NCI-H524 treated with DMSO at 0.1 percent for 48 hours (cell line): ENCODE measurements at places on chromosomes 13 and 19.

- DNase-seq: no peak
These were observed 1.1 kb downstream of the PSENEN start for GRCh38 chr19:35746531-35746930.

DNA sequence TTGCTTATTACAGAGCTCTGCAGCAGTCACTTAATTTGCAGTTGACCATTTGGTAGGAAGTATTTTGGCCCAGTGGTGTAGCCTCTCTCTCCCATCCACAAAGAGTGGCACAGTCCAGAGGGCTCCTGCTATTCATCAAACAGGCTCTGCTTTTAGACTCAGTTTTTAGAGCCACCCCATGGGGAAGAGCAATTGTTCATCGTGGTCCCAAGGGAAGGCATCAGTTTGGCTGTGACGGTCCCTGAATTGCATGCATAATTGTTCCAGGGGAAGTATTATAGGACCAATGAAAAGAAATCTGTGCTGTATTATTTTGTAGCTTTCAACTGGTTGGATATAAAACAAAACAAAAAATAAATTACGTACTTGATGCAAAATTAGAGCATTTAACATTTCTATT is 799.0 kb downstream of the DACH1 start:
- DNase-seq: no peak

- no peak for DNase-seq
These were observed 365.4 kb downstream of the NDFIP2 start for GRCh38 chr13:79846386-79846785.

GRCh38 chr19:53389978-53390377 is 5.0 kb upstream of the ZNF765 start:
- DNase-seq: no peak

- DNase-seq: no peak
These were observed 5.9 kb upstream of the GRAMD1A start for GRCh38 chr19:34994286-34994642.

- peak; percentile 54 for DNase-seq
These were observed 5.4 kb downstream of the RNU6-9 start for GRCh38 chr19:898663-899062.

DNA sequence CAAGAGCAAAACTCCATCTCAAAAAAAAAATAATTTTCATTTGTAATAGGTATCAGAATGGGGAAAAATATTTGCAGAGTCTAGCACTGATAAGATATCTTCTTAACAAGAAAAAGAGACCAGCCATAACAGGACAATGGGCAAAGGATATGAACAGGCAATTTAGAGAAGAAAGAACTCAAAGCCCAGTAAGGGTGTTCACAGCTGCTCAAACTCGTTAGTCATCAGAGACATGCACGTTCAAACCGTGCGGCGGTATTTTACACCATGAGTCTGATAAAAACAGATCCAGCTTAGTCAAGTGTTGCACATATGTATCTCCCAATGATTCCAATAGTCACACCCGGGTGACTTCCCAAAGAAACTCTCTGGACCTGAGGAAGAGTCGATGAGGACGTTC is 13.7 kb upstream of the NCCRP1 start:
- DNase-seq: no peak

- no peak for DNase-seq
These were observed 81.1 kb downstream of the UFM1 start for GRCh38 chr13:38430796-38431195.

GRCh38 chr13:47865883-47866282 is 135.2 kb downstream of the SUCLA2 start:
- no peak for DNase-seq

- DNase-seq: no peak
These were observed 3.0 kb upstream of the NAA16 start for GRCh38 chr13:41307884-41308640.

GRCh38 chr13:66482836-66483235 is 747.3 kb downstream of the PCDH9 start:
- DNase-seq: no peak

- no peak for DNase-seq
These were observed 22.9 kb downstream of the COG3 start for GRCh38 chr13:45487604-45488003.

DNA sequence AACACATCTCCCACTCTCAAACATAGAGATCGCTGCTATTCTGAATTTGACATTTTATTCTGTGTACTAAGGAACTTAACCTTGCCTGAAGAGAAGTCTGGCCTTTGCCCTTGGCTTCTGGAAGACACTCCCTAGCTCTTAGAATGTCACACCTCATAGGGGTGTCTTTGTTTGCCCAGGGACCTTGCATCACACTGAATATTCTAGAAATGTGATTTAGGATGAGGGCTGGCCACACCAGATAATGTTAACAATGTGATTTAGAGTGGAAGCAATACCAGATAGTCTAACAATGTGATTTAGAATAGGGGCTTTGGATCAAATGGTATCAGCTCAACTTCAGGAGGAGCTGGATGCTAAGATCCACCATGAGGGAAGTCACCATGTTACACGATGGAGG is 6.6 kb downstream of the SIGLECL1 start:
- DNase-seq: no peak

GRCh38 chr19:12984683-12985048 is 10.6 kb upstream of the NFIX start:
- peak; percentile 23 for DNase-seq

GRCh38 chr13:29020314-29020713 is 200.2 kb downstream of the MTUS2 start:
- DNase-seq: no peak

GRCh38 chr19:46299695-46300094 is 2.9 kb downstream of the HIF3A start:
- DNase-seq: no peak

- no peak for DNase-seq
These were observed 2.6 kb downstream of the FGF9 start for GRCh38 chr13:21673539-21673788.

GRCh38 chr13:73090823-73091187 is 32.0 kb downstream of the KLF5 start:
- DNase-seq: no peak

- no peak for DNase-seq
These were observed 112.4 kb downstream of the NUFIP1 start for GRCh38 chr13:44876782-44877324.

GRCh38 chr19:46524308-46524707 is 28.6 kb upstream of the PNMA8B start:
- DNase-seq: no peak

DNA sequence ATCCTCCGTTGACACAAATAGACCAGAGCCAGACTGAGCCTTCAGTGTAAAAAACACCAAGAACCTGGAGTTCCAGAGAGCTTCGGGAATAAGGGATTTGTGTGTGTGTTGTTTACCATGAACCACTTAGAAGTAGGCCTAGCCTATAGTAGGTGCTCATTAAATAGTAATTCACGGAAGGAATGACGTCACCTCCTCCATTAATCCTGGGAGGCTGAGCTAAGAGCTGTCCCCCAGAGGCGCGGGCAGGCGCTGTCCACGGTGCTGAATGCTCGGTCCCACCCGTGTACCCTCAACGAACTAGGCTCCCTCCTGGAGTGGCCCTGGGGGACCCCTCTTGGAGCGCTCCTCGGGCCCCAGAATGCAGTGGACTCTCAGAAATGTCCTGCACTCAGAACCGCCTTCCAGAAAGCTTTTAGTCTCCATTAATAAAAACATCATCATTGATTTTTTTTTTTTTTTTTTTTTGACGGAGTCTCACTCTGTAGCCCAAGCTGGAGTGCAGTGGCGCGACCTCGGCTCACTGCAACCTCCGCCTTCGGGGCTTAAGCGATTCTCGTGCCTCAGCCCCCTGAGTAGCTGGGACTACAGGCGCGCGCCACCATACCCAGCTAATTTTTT is 6.5 kb downstream of the UNC13A start:
- DNase-seq: no peak

DNA sequence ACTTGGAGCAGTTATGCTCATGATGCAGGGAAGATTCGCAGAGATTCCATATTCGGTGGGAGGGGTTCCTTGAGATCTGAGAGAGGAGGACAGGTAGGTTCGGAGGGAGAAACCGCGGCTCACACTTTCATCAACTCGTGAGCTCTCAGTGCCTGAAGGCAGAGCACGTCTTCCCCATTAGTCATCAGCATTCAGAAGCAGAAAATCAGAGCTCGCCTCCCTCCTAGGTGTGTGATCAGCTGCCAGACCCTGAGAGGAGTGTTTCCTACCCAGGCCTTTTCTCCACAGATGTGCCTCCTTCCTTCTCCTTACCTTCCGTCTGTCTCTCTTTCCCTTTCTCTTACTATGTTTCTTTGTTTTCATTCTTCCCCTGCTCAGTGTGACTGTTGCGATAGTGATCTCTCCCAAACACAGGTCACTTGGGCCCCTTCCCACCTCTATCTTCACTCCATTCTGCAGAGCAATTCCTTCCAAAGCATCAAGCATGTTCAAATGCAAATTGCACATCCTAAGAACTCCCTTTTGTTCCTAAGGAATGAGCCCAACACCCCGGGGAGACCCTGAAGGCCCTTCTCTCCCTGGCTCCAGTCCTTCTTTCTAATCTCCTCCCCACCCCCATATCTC is 389.5 kb downstream of the UQCRFS1 start:
- DNase-seq: no peak

- DNase-seq: peak; percentile 96
These were observed at the start of gene COX6B1 for GRCh38 chr19:35648017-35648961. Gene COX6B1, plus strand, starts transcription at chr19:35648323. Its CDS starts 2,921 bp downstream, at chr19:35651244.

- DNase-seq: no peak
These were observed at the start of gene RGS9BP for GRCh38 chr19:32675720-32676185. Gene RGS9BP, plus strand, starts transcription at chr19:32675848. Its CDS starts 416 bp downstream, at chr19:32676264.

DNA sequence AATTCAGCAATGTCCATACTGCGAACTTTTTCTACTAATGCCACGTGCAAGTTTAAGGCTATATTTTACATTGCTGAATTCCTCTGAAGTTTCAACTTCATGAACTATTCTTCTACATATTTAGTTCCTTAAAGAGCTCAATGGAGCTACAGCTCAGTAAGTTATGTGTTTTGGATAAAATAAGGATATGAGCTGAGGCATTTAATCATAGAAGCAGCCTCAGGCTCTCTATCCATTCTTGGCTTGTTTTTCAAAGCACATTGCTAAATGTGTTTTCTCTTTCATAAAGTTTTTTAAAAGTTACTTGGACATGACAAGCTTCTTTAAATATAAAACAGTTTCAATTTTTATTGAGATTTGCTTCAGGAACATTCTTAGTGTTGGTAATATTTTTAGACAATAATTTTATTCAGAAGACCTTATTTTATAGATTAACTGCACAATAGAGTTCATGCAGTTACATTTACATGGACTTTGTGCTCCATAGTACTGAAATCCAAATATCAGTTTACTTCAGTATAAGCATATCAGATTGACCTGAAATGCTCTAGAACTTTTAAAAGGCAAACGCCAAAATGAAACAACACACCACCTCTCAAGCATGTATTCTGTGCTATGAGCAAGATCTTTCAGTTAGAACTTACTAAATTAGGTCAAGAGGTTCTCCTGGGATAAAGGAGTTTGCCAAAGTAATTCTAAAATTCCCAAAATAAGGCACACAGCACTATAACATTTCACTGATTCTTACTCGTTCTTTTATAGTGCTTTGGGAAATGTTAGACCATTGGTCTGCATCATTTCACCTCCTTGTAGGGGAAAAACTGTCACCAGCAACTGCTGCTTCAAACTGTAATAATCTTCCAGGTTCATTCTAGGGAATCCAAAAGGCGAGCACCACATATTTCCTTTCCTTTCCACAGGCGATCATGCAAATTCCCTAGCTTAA is 275.5 kb downstream of the ENOX1 start:
- DNase-seq: no peak

DNA sequence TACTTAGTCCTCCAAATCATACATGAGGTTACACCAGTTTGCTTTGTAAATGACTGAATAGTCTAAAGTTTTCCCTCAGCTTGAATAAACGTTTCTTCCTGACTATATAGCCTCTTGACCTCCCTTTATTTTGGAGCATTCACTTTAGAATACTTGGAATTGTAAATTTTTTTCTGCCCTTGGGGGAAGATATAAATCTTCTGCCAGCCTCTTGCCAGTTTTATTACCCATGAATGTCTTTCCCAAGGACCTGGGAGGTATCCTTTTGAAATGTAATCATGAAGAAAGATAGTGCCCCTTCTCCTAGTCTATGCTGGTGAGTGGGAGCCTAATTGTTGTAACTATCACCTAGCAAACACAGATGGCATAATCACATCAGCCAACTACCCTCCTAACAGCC is 2033.9 kb upstream of the PCDH20 start:
- DNase-seq: no peak

GRCh38 chr13:111090169-111090568 is 24.9 kb upstream of the ARHGEF7 start:
- DNase-seq: no peak

GRCh38 chr19:35142606-35143230 is 337 bp upstream of the FXYD7 start:
- no peak for DNase-seq

GRCh38 chr19:46944918-46945628 is 74.6 kb upstream of the NPAS1 start:
- peak; percentile 34 for DNase-seq

- no peak for DNase-seq
These were observed 654 bp downstream of the CEP89 start for GRCh38 chr19:32971012-32971595.

DNA sequence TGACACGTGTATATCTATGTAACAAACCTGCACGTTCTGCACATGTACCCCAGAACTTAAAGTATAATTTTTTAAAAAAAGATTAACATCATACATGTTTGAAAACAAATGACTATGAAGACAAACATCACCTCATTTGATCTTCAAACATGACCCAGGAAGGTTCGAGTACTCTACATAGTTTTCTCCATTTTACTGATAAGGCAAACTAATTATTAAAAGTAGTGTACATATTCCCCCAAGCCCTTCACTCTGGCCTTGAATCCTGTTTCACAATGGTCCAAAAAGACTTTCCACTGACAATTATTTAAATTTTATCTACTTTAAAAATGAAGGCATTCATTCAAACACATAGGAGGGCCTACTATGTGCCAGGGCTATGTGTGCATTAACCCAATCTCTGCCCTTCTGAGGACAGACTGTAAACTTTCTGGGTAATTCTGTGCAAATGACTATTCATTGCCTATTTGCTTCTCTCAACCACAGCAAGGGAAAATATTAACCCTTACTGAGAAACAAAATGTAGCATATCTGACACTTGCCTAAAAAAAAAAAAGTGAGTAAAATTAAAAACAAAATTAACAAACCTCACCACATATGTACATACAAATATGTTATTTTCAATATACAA is 22.1 kb downstream of the ATP7B start:
- no peak for DNase-seq

DNA sequence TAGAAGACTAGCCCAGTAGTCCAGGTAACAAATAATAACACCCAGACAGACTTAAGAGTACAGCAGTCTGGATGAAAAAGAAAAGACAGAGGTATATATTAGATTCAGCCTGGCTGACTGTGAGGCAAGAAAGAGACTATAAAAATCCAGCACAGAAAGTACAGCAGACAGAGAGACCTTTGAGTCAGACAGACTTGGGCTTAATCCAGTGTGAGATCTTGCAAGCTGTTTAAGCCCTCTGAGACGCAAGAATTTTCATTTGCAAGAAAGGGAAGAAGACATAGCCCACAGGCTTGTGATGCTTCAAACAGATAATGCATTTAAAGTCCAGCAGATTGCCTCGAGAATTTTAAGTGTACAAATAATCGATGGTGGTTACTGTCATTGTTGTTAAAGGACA is 471.4 kb downstream of the LIG4 start:
- DNase-seq: no peak

GRCh38 chr13:50645092-50645491 is 198.4 kb downstream of the DLEU7 start:
- no peak for DNase-seq
